ENCODE measurements at places on chromosomes 2 and 18.
A peak's percentile ranks its signal among the peaks of the same experiment; 100 is the strongest.

DNA sequence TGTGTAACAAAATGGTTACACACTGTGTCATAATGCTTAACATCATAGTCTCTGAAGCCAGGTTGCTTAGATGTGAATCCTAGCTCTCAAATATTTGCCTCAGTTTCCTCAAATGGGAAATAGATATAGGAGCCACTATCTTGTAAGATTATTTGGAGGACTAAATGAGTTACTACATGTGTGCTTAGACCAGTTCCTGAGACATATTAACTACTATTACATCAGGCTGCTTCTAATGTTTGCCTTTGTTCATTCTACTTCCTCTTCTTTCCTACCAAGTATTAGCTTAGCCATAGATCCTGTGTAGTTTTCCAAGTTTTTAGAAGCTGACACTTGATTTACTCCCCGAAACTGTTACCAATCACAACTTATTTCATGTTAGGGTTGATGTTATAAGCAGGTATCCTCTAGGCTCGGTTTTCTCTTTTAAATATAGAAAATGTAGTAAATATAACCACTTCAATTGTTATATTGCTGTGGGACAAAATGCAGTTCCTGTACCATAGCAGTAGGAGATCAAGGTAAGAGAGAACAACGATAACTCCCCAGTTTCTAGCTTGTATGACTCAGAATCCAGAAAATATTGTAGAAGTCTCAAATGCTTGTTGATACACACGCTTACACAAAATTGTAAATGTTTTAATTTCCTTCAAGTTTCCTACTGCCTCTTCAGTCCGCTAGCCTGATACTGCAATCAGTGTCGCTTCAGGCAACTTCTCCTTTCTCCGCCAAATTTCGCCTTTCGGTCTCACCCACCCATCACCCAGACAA lies 751 bp upstream of the DNAJC10 start:
- no peak for DNase-seq

GRCh38 chr2:70923378-70924015 lies 12.2 kb upstream of the ATP6V1B1 start:
- no peak for DNase-seq

DNA sequence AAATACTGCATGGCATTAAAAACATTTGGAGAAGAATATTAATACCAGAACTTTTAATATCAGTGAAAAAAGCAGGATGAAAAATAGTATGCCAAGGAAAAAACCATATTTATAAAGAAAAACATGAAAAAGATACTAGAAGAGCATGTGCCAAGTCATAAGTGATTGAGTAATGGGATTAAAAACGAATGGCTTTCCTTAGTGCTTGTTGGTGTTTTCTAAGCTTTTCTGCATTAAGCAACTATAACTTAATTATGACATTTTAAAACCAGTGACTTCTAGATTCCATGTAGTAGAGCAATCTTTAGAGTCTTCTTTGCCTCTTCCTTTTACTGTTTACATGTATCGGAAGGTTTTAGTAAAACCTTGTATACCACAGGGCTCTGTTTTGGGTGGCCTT lies 6.6 kb downstream of the MAPRE3 start:
- DNase-seq, result no peak

- DNase-seq, result no peak
Observed at GRCh38 chr18:27520401-27520800, 335.3 kb upstream of the CHST9 start.

DNA sequence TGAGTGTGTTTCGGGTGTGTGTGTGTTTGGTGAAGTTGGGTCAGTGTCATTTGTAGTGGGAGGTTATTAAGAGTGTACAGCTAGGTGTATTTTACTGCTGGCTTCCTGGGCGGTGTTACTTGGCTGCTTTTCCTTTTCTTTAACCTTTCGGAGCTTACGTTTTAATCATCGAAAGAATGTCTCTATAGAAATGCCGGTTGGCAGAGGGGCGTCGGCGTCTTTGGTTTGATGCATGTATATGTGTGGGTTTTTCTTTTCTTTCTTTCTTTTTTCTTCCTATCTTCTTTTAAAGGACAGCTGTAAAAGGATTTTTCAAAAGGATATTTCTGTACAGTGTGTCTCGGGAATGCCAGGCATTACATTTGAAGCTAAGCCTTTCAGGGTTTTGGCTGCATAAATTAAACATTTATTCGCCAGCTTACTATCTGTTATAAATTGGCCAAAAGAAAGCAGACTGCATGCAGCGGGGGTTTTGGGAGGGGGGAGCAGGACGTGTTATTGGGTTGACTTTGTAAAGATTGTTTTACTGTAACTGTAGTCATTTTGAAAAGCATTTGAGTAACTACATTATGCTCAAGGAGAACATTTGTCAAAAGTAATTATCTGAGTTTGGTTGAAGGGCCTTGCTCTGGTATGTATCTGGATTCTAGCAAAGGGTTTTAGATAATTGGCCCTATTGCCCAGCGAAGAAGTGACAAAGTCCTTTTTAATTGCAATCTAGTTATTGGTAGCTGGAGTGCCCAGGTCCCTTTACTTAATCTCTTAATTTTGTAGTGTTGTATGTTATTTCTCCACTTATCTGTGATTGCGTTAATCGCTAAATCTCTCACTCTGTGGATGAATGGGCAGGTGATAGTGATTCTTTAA lies 1.6 kb downstream of the ASXL3 start:
- DNase-seq, result no peak

DNA sequence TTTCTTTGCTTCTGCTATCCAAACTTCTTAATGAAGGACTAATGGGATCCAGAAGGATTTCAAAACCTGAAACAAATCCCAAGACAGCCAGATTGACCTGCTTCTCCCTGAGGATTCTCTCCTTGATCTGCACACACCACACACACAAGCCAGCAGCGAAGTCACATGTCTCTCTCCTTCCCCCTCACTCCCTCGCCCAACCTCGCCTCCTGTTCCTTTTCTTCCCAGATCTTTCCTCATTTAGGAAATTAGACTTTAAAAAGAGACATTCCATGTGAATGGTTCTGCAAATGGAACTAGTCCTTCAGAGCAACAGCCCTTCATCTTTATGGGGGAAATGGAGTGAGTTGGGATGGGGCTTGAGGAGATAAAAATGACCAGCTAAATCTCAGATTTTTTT lies 639.1 kb upstream of the SETBP1 start:
- DNase-seq, result no peak

- DNase-seq, result no peak
Observed at GRCh38 chr2:212905640-212906201, 245.7 kb downstream of the IKZF2 start.

GRCh38 chr2:25867396-25868003 lies 10.8 kb downstream of the ASXL2 start:
- no peak for DNase-seq

DNA sequence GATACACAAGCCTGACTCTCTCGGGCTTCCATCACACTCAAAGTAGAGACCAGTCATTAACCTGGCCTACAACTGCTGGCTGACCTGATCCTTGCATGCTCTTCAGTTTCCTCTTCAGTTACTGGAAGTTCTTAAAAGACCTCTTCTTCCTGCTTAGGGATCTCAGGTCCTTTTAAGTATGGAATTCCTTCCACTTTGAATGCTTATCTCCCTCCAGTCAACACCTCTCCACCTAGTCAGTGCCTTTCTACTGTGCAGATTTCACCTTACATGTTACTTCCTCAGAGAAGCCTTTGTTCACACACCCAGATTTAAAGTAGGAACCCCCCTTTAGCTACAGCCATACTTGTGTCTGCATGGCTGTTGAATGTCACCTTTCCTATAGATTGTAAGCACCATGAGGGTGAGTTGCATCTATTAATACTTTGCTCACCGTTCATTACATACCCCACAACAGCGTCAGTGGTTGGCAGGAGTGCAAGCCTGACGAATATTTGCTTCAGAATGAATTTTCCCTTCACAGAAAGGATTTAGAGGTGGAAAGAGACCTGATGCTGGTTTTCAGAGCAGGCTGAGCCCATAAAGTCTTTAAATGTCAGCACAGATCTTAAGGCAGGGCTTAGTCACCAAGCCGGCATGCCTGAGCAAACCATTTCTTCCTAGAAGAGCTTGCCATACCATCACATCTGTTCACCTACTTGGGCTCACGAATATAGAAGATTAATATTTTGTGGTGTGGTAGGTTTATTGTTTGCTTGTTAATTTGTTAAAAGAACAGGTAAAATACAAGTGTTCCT lies 90.1 kb downstream of the ACVR1 start:
- DNase-seq, result peak; percentile 17

- no peak for DNase-seq
Observed at GRCh38 chr2:62410926-62411456, 95.0 kb downstream of the TMEM17 start.

DNA sequence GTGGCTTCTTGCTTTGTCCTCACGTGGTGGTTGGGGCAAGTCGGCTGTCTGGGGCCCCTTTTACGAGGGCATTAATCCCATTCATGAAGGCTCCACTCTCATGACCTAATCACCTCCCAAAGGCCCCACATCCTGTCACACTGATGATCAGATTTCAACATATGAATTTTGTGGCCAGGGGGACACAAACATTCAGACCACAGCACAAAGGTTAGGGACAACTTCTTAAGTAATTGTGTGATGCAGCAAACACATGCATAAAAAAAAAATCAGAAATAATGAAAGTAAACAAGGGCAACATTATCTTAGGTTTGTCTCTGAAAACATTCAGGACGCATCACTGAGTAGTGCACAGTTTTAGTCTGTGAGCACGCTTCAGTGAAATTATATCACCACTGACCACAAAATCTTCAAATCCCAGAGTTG lies 54.2 kb upstream of the FRZB start:
- DNase-seq, result no peak

DNA sequence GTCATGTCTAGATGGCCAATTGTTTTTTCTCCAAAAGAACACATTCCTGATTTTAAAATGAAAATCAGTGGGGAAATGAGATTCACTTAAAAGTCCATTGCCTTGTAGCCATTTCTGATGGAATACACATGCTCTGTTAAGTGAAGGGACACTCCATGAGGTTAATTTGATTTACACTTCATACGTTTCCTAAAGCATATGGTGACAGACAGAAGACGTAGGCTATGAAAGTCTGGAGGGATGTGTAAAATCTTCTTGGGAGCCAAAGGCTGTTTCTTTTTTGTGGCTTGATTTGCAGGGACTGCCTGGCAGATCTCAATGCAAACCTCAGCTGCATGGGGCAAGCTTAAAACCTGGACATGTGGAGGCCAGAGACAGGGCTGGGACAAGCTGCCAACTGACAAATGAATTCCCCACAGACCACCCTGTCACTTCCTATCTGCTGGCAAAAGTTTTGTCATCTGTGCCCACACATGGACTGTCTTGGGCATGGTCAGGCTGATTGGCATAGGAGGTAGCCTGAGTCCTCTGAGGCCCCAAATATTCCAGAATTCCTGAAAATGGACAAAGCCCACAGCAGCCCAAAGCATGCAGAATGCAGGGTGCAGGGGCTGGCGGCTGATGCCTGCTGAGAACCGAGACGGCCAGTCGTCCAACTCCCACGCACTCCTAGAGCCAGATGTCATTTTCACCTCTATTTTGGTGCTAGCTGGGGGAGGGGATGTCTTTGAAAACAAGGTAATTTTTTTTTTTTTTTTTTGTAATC lies 73.9 kb downstream of the SDC1 start:
- DNase-seq, result peak; percentile 78

DNA sequence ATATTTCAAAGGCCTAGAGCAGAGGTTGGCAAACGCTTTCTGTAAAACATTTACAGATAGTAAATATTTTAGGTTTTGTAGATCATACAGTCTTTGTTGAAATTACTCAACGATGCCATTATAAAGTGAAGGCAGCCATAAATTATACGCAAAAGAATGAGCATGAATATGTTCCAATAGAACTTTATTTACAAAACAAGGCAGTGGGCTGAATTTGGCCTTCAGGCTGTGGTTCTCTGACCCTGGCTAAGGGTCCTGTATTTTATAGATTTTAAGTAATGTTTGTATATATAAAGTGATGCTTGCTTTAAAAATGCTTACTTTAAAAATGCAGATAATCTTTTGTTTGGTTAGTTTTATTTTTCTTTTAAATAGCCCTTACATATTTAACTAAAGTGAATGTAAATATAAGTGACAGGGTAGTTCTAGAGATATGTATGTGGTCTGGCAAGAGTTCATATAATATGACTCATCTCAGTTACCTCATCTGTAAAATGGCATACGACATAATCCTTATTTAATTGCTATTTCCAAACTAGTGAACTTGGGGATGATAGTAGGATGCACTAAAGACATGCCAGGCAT lies 51.7 kb upstream of the ATP5MC3 start:
- DNase-seq, result no peak

DNA sequence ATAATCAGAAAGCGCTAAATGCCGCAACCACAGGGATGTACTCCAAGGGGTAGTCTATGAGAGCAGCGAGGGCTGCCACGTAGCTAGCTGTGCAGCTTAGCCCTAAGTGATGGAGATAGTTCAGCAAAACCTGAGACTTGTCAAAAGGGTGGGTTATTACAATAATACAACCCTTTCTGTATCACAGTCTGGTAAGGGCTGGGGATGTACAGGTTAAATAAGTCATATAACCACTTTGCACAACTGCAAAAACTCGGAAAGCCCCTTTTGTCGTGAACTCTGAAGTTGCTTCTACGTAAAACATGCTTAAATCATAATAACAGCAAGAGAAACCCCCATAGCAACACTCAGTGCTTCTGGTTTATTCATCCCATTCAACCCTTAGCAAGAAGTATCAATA lies 598.8 kb downstream of the SUCLG1 start:
- no peak for DNase-seq

GRCh38 chr18:48982266-48982665 lies 31.5 kb upstream of the SMAD7 start:
- DNase-seq, result no peak

GRCh38 chr2:30222636-30223360 lies 8.5 kb upstream of the LBH start:
- DNase-seq, result no peak

GRCh38 chr2:128447538-128447995 lies 128.9 kb upstream of the HS6ST1 start:
- no peak for DNase-seq

DNA sequence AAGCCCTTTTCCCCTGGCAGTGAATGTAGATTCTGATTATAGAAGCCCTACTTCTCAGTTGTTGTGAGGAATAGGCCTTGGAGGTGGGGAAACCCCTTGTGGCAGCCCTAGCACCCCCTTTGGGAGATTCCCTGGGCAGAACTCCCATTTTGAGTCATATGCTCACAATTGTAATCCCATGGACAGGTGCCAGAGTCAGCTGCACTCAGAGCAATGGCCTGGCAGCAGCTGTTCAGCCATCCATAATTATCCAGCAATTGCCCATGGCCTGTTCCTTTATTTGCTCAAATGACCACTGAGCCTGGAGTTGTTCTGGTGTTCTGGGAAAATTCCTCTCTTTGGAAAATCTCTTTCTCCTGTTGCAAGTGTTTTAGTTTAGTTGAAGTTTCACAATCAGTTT lies 71.7 kb downstream of the PTRHD1 start:
- DNase-seq, result peak; percentile 76

DNA sequence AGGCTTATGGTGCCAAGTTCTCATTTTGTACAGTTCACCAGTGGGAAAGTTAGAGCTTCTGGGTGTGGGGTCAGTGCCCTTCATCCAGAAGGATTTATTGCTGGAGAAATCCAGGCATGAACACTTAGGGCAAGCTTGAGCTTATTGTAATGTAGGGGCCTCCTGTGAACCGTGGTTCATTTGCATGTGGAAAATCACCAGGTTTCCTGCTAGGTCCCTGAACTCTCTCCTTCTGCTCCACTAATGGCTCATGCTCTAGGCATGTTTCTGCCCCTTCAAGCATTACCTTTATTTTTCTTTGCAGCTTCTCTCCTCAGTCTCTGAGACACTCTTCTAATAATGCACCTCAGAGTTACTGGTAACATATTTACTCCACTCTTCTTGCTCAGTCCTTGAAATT lies 79.3 kb upstream of the FAM98A start:
- DNase-seq, result no peak

- no peak for DNase-seq
Observed at GRCh38 chr2:198337368-198337767, 533.0 kb downstream of the PLCL1 start.

GRCh38 chr2:177260379-177260778 lies 4.1 kb downstream of the NFE2L2 start:
- DNase-seq, result no peak
